ENCODE measurements at places on chromosomes 12 and 14. TPM values are rescaled to one million over a fixed set of nuclear protein-coding genes. Genes with fewer than 3 reads are reported as not detected.

Gene CLIP1
- 65.8 TPM for total RNA-seq

Gene CCDC197
- total RNA-seq: not detected

Gene TSPAN11
- not detected for total RNA-seq

Gene RNASE2
- total RNA-seq: 38.3 TPM

Gene CLEC4C
- total RNA-seq: 3.0 TPM

Gene MYF5
- not detected for total RNA-seq

Gene PLEKHG7
- total RNA-seq: 0.42 TPM

Gene PRB3
- total RNA-seq: 0.10 TPM

Gene RILPL2
- 9.9 TPM for total RNA-seq

Gene JDP2
- 55.6 TPM for total RNA-seq

Gene FAM186B
- 0.84 TPM for total RNA-seq

Gene CYP46A1
- total RNA-seq: 0.10 TPM

Gene OAS2
- 22.2 TPM for total RNA-seq

Gene CCDC177
- total RNA-seq: not detected

Gene PAPLN
- 0.31 TPM for total RNA-seq

Gene TMEM63C
- 1.4 TPM for total RNA-seq

Gene CLEC1B
- total RNA-seq: 14.2 TPM

Gene CCDC60
- not detected for total RNA-seq

Gene CLEC7A
- total RNA-seq: 177 TPM

Measured in mononuclear cell (primary cell).